ENCODE measurements at places on chromosomes 2 and 18. TPM values are rescaled to one million over a fixed set of nuclear protein-coding genes. Genes with fewer than 3 reads are reported as not detected.

TMEM131 gene
- total RNA-seq: 46.6 TPM

ALK gene
- 2.1 TPM for total RNA-seq

CD8A gene
- 0.54 TPM for total RNA-seq

STON1 gene
- total RNA-seq: 15.0 TPM

DNA sequence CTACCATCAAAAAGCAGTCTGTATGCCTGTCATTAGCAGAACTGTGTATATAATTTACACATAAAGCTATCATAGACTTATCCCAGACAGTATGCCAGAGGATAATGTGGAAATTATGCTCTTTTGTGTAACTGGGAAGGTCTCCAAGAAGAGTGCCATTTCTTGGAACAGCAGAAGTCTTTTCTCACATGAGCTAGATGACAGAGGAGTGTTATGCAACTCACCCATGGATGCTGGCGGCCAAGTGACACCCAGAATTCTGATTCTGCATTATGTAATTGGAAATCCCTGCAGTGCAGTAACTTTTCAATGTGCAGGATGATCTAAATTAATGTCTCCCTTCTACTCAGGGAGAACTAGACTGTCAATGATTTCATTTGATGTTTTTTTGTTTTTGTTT, 160.0 kb downstream of the UBE2E3 start:
- H3K27me3 ChIP-seq: no peaks in the 10 kb centered on the region
- H3K4me1 ChIP-seq: peaks cover 12% of the 10 kb centered on the region
- no peak overlapping the region for H3K4me3 ChIP-seq
- H3K36me3 ChIP-seq: peaks cover 3% of the 10 kb centered on the region
- no peak for DNase-seq

GRCh38 chr2:85936421-85937068, 47.8 kb upstream of the ST3GAL5 start:
- H3K4me3 ChIP-seq: no peak overlapping the region
- no peak for DNase-seq
- peaks cover 25% of the 10 kb centered on the region for H3K4me1 ChIP-seq
- H3K36me3 ChIP-seq: no peaks in the 10 kb centered on the region
- no peak overlapping the region for H3K27ac ChIP-seq
- no peaks in the 10 kb centered on the region for H3K27me3 ChIP-seq

GRCh38 chr18:77033575-77033974, 99.0 kb downstream of the MBP start:
- H3K4me3 ChIP-seq: no peak overlapping the region
- DNase-seq: no peak
- no peak overlapping the region for H3K27ac ChIP-seq
- no peaks in the 10 kb centered on the region for H3K36me3 ChIP-seq

- H3K4me1 ChIP-seq: peaks cover 6% of the 10 kb centered on the region
- H3K27me3 ChIP-seq: no peaks in the 10 kb centered on the region
- H3K27ac ChIP-seq: no peak overlapping the region
- H3K4me3 ChIP-seq: no peak overlapping the region
- H3K36me3 ChIP-seq: no peaks in the 10 kb centered on the region
Measured at GRCh38 chr2:215461836-215462532, 26.1 kb upstream of the FN1 start.

GRCh38 chr2:231464576-231465540, 574 bp upstream of the NCL start:
- H3K36me3 ChIP-seq: peaks cover 37% of the 10 kb centered on the region
- peak overlapping the region; percentile 100 for H3K27ac ChIP-seq
- DNase-seq: peak; percentile 97
- peaks cover 9% of the 10 kb centered on the region for H3K27me3 ChIP-seq
- H3K4me3 ChIP-seq: peak overlapping the region; percentile 99
- peaks cover 37% of the 10 kb centered on the region for H3K4me1 ChIP-seq

DNA sequence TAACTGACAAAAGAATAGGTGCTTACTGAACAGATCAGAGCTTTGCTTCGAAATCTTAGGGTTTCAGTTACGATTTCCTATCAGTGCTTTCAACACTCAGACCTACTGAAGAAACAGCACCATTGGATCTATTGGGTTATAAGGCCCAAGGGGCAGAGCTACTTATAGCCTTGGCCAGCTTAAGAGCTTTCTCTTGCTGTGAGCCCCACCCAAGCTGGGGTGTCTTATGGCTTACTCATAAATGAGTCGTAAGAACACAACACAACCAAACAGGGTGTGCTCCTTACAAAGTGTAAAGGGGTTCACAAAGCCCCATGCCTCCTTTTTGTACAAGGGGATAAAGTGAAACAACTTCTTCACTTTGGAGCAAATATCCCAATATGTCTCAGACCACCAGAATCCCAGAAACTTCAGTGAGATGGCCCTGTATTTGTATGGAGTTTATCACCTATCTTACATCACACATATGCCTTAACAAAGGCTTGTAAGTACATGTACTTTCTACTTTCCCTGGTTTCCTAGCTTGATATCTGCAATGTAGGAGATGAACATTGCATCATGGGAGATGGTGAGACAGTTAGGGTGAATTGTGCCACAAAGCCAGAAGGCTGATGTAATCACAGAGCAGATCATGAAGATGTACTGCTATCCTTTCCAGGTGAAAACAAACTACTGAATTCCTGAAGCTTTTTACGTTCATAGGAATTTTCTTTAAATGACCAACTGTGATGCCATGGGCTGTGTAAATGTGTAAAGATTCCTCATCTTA, 115.5 kb upstream of the GLI2 start:
- H3K27me3 ChIP-seq: peaks cover 2% of the 10 kb centered on the region
- DNase-seq: no peak
- no peaks in the 10 kb centered on the region for H3K4me1 ChIP-seq
- no peak overlapping the region for H3K4me3 ChIP-seq
- H3K36me3 ChIP-seq: no peaks in the 10 kb centered on the region
